Activated T-helper 1 cell treated with Interleukin-2 at 50 U/mL for 16 hours (primary cell): ENCODE measurements at places on chromosomes 4 and X.

- DNase-seq: no peak
Observed at GRCh38 chr4:153205757-153206156, 1.5 kb downstream of the TRIM2 start.

- no peak for DNase-seq
Observed at GRCh38 chrX:2447484-2447883, 53.3 kb downstream of the DHRSX start.

DNA sequence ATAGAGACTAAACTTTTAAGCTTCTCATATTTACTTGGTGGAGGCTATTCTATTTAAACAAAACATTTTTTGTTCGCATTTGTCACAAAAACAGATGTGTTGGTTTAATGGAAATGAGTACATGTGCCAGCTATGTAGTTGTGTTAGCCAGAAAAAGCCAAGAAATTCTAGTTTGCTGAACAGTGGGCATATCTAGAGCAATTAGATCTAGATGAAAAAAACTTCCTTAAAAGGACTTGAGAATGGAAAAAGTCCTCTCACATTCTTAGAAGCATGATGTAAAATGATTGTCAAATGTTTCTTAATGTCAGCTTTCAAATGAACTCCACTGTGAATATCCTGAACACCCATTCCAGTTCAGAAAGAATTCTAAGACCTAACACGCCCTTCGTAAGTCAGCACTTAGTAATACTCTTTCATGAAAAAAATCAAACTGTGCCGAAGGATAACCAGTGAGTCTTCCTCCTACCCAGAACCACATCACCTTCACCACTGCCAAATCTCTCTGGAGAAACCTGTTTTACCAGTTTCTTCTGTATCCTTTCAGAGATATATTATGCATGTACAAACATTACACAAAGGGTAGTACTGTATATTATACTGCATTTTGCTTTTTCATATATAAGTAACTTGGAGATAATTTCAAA, 28.2 kb downstream of the PHKA1 start:
- no peak for DNase-seq

DNA sequence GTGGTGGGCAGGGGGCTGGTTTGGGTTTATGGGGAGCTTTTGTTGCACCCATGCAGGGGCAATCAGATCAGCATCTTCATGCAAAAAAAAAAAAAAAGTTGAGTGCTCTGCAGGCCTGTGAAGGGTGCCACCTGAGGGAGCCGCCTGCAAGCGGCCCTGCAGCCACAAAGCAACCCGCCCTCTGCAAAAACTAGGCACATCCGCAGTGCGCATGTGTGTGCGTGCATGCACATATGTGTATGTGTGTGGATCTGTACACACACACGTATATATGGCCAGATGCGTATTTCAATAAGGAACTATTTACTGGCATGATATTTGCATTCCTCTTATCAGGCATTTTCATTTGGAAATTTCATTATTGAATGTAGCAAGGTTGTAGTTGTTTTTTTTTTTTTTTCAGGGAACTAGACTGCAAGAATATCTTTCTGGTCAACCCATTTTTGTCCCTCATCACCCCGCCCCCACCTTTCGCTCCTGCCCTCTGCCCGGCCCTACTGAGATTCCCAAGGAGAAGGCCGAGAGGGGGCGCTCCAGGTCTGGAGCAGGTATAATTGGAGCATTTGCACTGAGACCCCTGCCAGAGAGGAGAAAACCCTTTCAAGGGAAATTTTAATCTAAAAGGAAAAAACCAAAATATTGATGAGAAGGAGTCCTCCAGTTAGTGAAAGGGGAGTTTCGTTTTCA, 18.1 kb downstream of the CCNQ start:
- no peak for DNase-seq

DNA sequence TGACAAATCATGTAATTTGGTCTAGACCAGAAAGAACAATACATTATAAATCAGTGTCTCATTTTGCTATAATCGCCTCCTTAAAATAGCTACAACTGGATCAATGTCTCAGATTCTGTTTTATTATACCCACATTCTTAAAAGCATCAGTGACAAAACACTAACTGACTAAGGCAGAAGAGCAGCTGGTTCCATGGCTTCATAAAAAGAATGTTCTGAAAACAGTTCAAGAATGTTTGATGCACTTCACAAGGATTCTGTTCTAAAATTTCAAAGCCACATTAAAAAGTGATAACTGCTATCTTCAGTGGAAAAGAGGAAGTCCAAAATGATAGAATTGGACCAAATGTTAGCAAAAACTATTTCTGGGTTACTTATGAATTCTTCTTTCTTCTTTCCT, 69.8 kb downstream of the COL25A1 start:
- DNase-seq: no peak

DNA sequence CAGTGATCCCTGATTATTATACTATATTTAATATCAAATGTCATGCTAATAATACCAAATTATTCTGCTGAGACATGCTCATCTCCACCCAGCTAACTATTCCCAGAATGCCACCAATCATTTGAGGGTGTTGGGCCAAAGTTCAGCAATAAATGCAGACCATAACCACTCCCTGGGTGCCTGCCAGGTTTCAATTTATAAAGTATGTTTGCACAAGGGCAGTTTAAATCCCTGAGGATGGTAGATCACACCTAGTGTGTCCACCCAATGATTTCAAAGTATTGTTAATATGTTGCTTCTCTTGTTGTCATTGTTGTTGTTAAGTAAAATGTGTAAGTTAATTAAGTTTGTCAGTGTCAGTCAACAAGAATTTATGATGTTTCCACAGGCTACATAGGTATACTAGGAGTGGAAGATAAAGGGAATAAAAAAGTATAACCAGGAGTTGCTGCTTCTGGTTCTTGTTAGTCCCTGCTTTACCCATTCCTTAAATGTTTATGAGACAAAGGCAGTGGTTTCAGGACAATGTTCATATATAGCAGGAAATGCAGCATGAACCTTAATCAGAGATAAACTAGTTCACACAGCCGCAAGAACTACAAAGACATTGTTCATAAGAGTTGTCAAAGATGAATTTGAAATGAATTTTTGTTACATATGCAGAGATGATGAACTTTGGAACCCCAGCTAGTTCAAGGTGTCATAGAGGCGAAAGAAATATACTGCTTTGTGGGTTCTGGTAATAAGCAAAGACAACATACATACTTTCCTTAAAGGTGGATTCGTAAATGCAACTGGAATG, 25.5 kb downstream of the HPGD start:
- DNase-seq: no peak

GRCh38 chrX:146224442-146224841, 406.8 kb downstream of the SLITRK2 start:
- DNase-seq: no peak

DNA sequence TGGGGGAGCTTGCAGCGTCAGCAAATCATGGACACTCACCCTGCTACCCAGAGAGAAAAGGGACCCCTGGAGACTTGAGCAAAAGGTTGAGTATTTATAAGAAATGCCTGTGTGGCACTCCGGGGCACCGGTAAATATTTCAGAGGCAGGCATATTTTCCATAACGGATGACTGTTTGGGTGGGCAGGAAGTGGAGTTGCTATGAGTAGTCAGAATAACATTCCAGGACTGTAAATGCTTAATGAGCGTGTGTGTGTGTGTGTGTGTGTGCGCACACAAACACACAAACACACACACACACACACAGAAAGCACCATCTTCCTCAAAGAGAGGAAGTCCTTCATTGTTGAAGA, 74.6 kb downstream of the MXRA5 start:
- DNase-seq: no peak

DNA sequence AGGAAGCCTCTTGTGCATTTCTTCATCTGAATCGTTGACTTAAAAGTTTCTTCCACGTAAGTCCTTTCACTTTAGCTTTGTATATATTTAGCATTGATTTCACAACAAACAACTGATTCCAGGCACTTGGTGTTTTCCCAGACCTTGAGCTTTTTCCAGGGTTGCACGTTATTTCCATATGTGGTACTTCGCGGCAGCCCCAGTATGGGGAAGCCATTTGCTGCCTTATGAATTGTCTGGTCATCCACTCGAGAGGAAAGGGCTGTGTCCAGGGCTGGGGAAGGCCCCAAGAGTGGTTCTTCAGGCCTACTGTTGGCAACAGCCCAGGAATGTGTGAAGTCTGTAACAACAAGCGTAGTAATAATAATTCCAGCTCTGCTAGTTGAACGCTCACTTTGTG, 2.8 kb upstream of the TLR8 start:
- DNase-seq: no peak

GRCh38 chr4:164997324-164997723, 19.9 kb upstream of the TRIM61 start:
- no peak for DNase-seq

GRCh38 chr4:107619066-107619465, 101.0 kb downstream of the PAPSS1 start:
- no peak for DNase-seq

DNA sequence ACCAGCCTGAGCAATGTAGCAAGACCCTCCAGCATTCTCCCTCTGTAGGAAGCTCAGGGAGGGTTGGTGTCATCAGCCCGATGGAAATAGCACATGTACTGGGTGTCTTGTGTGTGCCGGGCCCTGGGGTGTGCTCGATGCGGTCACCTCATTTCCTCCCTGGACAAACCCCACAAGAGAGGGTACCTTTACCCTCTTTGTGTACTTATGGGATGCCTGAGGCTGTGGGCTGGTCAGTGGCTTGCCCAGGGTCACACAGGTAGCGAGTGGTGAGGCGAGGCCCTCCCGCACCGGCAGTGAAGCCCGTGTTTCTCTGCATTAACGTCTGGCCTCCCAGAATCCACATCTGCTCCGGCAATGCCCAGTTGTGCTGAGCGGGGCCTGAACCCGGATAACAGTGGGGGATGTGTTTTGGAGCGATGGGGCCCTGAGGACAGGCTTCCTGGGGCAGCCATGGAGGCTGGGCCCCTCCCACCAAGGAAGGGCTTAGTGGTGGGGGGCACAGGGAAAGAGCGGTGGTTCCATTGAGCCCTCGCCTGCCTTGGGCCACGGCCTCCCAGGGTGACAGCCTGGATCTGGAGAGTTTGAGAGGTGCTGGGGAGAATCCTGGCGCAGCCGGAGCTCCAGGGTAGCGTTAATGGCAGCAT, 8.1 kb downstream of the PSAPL1 start:
- no peak for DNase-seq

- DNase-seq: no peak
Observed at GRCh38 chr4:109051054-109051453, 251.4 kb downstream of the COL25A1 start.

DNA sequence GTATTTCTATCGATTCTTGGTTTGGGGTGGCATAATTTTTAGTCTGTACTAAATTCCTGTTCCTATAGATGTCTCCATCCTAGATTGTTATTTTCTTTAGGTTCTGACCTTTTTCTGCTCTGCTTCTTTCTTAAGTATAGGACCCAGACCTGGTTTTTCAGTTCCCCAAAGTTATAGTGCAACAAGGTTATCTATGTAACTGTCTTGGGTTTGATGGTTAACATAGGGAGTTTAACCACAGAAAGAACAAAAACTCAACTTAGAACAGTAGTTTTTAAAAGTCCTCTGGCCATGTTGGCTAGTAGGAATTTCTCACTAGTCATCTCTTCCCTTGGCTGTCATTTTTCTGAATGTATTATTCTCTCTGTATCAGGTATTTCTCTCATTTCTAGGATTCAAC, 38.8 kb upstream of the MAD2L1 start:
- DNase-seq: no peak

- no peak for DNase-seq
Observed at GRCh38 chr4:91958596-91958995, 345.2 kb upstream of the GRID2 start.

GRCh38 chrX:94057385-94057784, 383.4 kb downstream of the FAM133A start:
- no peak for DNase-seq

DNA sequence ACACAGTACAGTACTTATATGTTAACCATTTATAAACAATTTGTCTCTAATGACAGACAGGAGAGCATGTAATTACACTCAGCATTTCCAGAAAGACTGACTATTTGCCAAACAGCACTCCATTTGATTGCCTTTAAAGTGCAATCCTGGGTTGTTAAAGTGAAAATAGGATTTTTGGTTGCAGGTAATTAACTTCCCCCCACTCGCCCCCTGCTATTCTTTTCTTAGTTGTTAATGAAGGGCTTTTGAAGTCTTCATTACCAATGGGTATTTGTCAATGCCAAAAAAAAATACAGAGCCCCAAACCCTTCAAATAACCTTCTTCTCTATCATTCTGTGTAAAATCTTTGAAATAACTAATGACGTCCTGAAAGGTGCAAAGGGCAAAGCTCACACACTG, 825.6 kb downstream of the STPG2 start:
- DNase-seq: no peak

GRCh38 chr4:117375101-117375500, 289.7 kb upstream of the TRAM1L1 start:
- no peak for DNase-seq

DNA sequence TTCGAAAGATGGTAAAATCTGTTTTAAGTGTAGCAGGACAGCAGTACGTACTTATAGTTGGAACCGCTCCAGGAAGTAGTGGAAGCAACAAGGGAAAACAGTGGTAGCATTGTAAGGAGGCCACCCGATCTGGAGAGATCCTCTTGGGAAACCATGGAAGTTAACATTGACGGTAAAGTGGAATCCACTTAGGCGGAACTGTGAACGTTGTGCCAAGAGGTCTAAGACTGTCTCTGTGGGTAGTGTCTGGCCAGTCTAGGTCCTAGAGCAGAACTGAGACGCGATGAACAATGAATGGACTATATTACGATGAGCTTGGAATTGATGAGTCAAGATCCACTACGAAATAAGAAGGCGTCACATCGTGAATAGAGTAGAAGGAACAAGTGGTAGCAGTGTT, 124.0 kb downstream of the TENM3 start:
- DNase-seq: no peak

GRCh38 chrX:135512508-135513129, 7.8 kb upstream of the INTS6L start:
- DNase-seq: no peak

- no peak for DNase-seq
Observed at GRCh38 chr4:10958226-10958856, 273.8 kb upstream of the CLNK start.

DNA sequence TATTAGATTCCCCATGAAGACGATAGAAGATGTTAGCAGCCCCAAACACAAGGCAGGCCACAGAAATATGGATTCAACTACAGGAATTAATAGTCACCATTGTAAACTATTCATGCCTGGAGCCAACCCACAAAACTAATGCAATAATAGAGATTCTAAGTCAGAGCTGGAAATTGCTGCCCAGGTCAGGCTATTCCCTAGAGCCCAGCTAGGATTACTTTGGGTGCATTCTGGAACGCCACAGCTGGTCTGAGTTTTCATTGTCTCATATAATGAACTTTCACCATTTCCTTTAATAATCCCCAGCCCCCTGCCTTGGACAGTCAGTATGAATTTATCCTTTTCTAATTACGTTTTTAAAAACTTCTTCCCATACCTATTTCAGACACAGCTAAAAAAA, 252.6 kb downstream of the PAPSS1 start:
- no peak for DNase-seq
